ENCODE measurements at places on chromosomes 4 and X.

DNA sequence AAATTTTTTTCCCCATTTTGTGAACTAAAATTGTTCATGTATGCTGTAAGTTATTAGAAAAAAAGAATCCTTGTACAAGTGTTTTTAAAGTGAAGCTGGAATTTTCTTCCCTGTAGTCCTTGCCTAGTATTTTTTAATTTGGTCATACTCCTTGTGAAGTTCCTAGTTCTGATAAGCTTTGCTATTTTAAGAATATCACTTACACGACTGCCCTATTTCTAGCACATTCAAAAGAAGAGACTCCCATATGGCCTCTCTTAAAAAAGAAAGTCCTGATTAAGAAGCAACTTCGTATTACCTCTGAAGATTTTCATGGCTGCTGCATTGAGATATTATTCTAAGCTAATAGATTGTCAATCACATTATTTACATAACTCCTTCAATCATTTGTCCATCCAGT is 87.2 kb downstream of the KLHL8 start:
- no peak for DNase-seq

GRCh38 chr4:183332447-183332846 is 10.2 kb upstream of the CLDN24 start:
- DNase-seq: no peak

DNA sequence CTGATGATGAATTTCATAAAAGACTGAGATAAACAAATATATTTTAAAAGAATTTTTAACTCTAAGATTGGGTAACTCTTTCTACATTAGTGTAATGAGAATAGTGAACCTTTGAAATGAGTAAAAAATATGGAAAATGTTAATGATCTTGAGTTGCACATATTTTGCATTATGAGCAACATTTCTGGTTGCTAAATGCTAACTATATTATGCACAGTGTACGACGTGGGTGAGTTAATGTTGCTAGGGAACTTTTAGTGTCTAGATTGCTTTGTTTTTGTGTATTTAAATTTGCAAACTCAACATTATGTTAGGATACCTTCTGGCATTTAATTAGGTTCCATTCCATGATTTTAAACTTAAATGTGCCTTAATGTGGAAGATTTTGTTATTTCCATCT is 612.9 kb upstream of the GALNT7 start:
- no peak for DNase-seq

DNA sequence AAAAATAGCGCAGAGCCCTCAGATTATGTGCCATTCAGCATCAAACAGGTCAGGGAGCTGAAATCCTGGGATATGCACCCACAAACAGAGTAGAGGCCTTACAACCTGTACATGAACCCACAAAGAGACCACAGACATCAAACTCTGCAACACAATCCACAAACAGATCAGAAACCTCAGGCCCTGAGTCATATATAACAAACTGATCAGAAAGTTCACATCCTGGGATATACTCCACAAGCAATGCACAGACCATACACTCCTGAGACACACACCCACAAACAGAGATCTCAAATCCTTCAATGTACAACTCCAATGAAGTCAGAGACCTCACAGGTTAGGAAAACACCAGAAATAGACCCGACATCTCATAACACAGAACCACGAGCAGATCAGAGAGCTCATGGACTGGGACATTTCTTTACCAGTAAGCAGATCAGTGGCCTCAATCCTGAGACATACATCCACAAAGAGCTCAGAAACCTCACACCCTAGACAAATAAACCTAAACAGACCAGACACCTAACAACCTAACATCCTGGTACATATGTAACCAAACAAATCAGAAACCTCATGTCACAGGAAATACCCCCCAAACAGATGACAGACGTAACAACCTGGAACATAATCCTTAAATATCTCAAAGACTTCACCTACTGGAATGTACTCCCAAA is 24.2 kb downstream of the SUV39H1 start:
- DNase-seq: no peak
